Activated CD4-positive, alpha-beta T cell treated with anti-CD3 and anti-CD28 coated beads, Interleukin-10, Interleukin-2, amounts not matched to agents 100 ng/mL and 50 ng/mL, durations not matched to agents 16 hours and 8 hours (primary cell): ENCODE measurements at places on chromosomes 7 and 10.

DNA sequence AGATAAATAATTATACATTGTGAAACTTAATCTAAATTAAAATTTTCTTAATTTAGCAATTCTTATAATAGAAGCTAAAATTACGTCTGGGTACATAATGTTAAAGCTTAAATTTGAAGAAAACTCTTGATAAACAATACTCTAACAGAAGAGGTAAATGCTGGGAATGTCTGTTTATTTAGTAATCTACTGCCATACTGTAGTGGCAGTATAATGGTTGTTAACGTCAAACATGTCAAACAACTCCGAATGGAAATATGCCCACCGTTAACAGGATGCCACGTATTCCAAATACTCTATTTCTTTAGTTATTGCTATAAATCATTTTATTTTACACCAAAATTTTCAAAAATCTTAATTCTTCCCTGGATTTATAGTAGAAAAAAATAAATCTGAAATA is 40.0 kb upstream of the PTPN12 start:
- DNase-seq: no peak

DNA sequence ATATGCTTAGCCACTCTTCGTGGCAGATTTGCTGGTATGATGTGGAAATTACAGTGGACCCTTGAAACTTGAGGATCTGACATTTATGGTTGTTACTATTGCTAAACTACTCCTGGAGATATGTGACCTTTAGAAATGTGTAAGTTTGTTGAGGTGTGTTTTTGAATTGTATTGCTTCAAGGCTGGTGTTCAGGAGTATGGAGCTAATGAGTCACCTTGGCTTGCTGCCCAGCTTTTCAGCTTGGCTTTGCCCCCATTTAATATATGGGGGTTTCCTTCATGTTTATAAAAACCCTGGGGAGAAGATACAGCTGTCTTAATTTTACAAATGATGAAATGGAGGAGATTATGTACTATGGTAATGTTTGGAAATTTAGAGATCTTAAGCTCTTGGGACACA is 11.6 kb downstream of the HBP1 start:
- DNase-seq: peak; percentile 14

DNA sequence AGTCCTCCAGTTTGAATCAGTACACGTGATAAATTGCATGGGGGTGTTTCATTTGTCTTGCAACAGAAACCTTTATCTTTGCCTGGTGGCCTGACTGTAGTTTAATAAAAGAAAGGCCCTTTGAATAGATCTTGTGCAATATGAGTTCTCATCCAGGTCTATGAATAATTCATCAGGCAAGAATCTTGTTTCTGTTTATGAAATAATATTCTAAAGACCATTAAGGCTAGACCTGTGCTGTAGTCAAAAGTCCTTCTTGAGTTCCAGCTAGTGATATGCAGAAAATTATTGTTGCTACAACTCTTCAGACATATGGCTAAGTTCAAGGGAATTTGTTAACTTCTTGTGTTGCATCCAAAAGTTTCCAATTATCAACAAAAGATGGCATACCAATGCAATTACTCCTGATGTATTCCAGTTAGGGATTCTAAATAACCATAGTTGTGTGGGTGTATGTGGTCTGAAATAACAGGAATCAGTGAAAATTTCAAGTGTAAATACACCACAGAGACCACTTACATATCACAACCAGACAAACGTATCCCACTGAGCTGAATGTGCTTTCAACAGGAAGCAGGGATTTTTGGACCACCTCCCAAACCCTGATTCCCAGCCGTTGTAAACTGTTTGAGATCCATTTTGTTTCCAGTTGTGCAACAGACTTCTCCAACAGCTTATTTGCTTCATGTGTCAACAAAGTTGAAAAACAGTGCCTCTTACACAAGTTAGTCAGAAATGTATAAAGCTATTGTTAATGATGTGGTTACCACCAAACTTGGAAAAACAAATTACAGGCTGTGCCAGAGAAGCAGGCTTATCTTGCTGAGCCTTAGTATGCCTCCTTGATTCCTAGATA is 54.7 kb upstream of the BICC1 start:
- DNase-seq: no peak

DNA sequence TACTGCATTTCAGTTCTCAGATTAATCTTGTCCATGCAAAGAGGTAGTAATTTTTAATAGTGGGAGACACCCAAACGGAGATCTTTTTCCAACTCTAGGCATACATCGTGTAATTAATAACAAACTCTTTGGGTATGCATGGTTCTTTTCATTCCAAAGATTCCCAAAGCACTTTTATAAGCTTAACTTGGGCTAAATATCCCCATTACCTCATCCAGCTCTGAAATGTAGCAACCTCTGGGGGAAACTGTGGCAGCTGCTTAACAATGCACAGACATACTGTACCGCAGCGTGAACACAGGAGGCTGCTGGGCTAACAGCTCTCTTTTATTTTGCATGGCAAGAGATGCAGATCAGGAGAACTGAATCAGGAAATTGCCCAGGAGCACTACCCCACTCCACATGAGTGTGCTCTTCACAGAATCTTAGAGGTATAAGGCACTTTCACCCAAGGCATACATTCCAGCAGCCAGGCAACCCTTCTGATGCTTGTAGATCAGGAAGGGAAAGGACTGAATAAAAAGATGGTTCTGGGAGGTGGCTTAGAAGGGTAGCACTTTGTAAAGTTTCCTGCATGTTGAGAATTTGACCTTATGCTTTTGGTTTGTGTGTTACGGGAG is 114.4 kb upstream of the GLI3 start:
- no peak for DNase-seq

DNA sequence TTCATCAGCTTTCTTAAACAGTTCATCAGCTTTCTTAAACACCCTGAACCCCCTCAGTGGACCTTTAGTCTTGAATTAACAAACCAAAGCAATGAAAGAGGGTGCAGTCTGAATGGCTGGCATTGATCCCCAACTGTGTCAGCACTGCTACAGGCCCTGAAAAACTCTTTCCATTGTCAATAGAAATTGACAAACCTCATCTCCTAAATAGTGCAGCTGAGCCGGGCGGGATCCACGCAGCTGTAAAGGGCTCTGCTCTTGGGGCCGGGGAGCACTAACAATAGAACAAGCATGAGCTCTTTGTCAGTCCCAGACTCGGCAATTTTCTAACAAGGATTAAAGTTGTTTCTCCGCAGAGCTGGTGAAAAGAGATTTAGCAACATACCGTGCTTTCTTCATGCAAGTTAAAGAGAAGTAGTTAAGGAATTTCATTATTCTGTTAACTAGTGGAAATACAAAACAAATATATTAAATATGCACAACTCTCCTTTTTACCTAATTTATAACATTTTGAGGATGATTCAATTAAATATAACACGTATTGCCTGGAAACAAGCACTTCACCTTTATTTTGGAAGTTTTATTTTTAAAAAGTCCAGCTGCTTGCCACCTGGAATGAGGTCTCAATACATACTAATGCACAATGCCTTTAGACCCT is 24.7 kb upstream of the FEZF1 start:
- DNase-seq: no peak
